ENCODE measurements at places on chromosomes 2 and 18.

DNA sequence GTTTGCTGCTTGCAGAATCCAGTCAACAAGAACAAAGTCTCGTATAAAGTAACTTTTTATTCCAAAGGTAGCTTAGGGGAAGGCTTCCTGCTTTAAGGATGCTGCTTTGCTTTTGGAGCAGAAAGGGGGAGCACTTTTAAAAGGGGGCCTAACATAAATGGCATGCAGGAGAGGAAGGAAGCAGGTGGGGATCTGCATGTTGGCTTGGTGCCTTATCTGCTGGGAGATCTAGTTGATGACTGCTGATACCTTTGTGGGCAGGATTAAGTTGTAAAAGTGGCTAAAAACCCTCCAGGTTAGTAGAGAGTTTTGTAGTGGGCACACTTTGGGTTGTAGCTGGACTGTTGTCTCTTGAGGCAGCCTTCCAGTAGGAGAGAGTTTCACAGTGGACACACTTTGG is 22.5 kb downstream of the UBR3 start:
- no peak for DNase-seq

- DNase-seq = no peak
Observed at GRCh38 chr2:81942136-81942680, 1637.7 kb upstream of the LRRTM1 start.

- no peak for DNase-seq
Observed at GRCh38 chr2:201419057-201419635, 32.1 kb downstream of the TRAK2 start.

DNA sequence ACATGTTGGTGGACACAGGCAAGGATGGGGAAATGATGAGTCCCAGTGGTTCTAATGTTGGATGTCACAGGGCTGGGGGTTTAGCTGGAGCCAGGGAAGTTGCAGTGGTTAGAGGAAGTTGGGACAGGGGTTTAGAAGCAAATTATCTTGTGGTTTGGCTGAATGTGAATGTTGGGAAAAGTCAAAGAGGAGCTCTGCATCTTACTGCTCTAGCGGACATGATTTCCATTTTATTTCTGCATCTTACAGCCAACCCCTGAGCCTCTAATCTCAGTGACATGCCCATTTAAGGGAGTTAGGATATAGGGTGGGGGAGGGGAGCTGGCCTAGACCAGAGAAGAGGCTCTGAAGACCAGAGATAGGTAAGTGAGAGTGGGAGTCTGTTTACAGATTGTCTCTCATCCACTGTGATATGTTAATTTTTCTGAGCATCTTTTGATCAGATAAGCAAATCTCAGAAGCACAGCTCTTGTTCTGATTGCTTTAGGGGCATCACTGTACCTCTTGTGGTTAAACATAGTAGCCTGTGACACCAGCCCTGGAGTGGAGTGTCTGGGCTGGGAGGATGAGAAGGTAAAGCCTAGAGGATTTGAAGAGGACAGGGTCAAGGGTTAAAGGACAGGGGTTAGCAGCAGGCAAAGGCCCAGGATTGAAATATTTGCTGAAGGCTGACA is 43.6 kb downstream of the SETBP1 start:
- DNase-seq = no peak

- no peak for DNase-seq
Observed at GRCh38 chr18:30970196-30970816, 72.2 kb downstream of the DSC3 start.

GRCh38 chr2:166516712-166517303 is 22.8 kb upstream of the SCN7A start:
- no peak for DNase-seq

DNA sequence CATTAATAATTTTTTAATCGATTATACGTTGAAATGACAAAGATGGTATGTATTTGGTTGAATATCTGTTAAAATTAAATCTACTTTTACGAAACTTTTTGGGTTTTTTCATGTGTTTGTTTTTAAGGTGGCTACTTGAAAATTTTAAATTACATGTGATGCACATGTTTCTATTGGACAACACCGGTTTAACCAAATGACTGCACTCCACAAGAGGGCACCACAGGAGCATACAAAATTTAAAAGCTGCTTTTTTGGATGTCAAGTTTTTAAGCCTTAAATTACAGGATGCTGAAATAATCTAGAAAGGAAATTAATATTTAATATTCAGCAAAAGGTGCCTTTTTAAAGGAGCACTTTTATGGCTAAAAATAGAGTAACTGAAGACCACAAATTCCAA is 98.7 kb downstream of the ACVR1 start:
- DNase-seq = no peak

- peak; percentile 45 for DNase-seq
Observed at GRCh38 chr2:39127973-39128372, 7.1 kb upstream of the SOS1 start.

DNA sequence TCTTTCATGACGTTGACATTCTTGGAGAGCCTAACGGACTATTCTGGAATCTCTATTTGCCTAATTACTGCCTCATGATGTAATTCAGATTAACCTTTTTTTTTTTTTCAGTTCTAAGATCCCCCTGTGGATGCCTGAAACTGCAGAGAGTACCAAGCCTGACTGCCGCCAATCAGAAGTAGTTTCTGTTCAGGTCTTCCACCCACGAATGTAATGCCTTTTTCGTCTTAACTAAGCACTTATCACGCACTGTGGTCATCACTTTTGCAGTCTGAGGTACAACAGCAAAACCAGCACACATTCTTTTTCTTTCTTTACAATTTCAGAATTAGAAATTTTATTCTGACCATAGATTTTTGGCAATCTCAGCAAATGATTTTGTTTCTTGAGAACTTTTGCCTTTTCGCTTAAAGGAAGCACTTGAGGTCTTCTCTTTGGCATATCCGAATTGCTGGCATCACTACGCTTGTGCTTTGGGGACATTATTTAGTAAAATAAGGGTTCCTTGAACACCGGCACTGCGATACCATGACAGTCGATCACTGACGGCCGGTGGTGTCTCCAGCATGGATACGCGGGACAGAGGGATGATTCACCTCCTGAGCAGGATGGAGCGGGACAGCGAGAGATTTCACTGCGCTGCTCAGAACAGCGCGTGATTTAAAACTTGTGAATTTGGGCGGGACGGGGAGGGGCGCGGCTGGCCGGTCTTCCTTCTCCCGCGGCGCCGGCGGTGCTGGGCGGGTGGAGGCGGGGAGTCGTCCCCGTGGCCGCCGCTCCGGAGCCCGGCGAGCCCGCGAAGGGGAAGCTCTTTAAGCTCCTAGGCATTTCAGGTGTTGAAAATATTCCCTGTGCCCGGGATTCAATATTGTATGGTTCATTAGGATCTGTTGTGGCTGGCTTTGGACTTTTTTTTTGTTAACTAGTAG is 32.0 kb upstream of the GPR55 start:
- DNase-seq = no peak

DNA sequence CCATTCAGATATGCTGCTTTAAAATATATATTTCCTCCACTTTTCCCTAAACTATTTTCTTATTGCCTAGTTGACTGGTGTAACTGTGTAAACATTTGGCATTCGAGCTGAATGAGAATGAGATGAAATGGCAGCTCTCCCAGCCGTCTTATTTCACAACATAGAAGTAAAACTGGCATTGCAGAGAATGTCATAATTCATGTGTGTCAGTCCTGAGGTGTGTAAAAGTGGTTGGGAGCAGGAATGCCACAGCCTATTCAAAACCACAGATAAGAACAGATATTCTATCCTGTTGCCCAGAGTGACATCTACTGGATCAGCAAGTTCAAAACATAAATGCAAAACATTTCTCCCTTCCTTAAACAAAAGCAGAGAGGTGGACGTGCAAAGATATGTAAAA is 565.5 kb upstream of the CHAC2 start:
- no peak for DNase-seq

- DNase-seq = no peak
Observed at GRCh38 chr2:164512871-164513270, 108.4 kb downstream of the GRB14 start.

GRCh38 chr2:68878753-68879152 is 7.6 kb upstream of the BMP10 start:
- no peak for DNase-seq

- DNase-seq = no peak
Observed at GRCh38 chr18:79871481-79872091, 73.8 kb downstream of the KCNG2 start.

- DNase-seq = no peak
Observed at GRCh38 chr2:79593237-79593867, 80.5 kb downstream of the CTNNA2 start.
